AG04449 (cell line): ENCODE measurements at places on chromosomes 4 and X.

GRCh38 chr4:82247629-82248028 lies 126.2 kb downstream of the HNRNPD start:
- DNase-seq: no peak

DNA sequence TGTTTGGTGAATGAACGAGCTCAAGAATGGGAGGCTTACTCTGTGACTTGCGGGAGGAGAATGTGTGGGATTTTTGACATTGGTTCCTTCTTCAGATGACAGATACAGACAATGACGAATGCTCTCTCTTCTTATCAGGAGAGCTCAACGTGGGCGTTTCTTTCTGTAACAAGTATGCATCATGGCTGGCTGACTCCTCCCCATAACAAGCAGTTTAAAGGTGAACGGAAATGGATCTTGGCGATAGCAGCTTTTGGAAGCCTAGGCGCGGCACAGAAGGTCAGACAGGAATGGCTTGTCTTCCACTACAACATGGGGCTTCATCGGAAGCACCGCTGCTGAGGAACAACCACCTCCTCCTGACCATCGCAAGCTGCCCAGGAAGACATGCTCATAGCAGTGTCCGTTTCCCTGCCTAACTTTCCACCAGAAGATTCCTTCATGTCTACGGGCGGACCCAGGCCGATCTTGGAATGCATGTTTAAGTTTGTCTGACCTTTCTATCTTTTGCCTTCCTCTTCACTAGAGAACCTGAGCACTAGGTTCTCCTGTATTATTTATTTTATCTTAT lies 18.3 kb upstream of the ACSL1 start:
- no peak for DNase-seq

DNA sequence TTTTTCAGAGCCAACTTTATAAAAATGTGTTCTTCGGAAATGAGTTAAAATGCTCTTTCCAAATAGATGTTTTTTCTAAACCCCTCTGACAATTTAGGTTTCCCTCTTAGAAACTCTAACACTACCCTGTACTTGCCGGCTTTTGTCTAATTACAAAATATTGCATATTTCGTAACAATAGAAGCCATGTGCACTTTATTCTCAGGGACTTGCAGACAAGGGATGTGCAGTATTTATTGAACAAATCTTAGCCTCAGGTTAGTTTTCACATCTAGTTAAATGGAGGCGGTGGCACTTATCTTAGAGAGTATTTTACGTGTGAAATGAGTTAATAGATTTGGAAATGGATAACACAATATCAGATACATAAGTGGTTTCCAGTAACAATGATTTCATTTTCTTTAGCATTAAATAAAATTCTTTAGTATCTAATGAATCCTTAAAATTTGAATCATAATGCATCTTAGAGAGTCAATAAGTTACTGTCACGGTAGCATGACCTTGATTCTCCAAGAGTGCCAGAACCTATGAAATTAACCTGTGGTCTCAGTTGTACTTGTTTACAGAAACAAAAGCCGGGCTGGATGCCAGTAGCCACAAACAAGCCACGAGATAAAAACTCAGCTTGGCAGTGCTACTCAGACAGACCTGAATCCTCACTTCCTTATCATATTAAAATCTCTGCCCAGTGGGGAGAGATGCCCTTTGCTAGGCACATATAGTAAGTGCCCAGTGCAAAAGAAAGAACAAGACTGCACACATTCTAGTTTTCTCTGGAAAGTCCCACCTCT lies 772 bp upstream of the PABPC4L start:
- DNase-seq: no peak

GRCh38 chrX:1162119-1162916 lies 50.1 kb downstream of the CRLF2 start:
- DNase-seq: no peak

- DNase-seq: no peak
These were observed 36.4 kb upstream of the MAMLD1 start for GRCh38 chrX:150326541-150327247.

- DNase-seq: no peak
These were observed 44.5 kb downstream of the MAGEB16 start for GRCh38 chrX:35842674-35843073.

DNA sequence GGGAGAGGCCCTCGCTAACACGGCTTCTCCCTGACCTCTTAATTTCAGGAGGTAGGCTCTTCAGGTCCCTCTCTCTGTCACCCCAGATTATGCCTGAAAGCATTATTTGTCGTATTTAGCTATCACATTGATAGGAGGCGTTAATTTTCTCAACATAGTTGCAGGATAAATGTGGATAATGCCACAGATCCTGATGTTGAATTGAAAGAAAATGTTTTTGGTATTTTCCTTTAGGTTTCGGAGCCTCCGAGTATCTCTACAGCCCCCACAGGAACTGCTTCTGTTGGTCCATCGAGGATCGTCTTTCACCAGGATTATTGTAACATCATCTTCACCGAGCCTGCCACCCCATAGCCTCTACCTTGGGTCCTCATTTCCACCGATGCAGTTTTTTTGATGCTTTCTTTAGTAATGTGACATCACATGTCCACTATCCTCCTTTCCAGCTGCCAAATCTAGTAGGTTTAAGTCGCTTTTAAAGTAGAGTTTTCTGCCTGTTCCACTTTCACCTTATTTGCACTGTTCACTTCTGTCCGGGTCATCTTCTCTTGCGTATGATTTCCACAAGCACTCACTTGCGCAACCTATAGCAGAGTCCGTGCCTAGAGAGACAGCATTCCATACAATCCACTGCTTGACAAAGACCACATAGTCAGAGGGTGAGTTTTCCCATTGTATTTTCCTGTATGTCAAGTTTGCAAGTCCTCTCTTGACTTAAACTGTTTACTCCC lies 665 bp downstream of the TIGD2 start:
- peak; percentile 79 for DNase-seq

GRCh38 chr4:24489870-24490269 lies 94.5 kb downstream of the DHX15 start:
- DNase-seq: no peak

- no peak for DNase-seq
These were observed 596.6 kb downstream of the DMD start for GRCh38 chrX:32614707-32615106.

DNA sequence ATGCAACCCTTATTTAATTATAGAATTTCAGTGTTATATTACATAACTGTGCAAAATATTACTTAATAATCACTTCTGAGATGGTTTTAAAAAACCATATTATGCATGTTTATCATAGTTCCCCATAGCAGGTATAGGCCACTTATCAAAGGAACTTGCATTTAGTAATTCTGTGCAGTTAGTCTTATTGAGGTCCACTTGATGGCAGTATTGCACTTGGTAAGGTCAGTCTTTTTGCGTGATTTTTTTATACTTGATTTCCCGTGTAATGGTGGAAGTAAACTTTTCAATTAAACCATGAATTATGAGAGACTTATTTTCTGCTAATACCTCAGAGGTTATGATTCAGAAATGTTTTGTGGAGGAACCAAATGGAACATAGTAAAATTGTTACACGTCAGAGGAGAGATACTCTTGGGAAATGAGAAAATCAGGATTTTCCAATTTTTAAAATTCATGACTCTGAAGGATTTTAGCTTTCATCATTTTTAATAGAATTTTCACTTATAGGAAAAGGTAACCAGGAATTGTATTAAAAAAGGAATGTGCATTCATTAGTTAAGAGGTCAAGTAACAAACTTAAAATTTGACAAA lies 230.0 kb downstream of the CCSER1 start:
- DNase-seq: peak; percentile 14

DNA sequence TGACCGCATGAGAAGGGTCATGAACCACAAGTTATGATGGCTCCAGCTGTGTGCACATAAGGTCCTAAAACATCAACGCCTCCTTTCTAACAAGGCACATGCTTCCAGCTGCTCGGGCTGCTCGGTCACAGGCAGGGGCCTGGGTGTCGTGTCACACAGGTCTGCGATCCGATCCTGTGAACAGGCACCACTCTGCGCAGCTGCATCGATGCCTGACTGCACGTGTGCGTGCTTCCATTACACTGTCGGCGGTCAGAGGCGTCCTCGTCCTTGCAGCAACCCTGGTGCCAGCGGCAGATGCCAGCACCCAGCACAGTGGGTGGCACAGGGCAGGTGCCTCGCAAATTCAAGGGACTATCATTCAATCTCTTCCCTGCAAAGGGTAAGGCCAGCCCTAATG lies 23.9 kb downstream of the ZFYVE28 start:
- no peak for DNase-seq

DNA sequence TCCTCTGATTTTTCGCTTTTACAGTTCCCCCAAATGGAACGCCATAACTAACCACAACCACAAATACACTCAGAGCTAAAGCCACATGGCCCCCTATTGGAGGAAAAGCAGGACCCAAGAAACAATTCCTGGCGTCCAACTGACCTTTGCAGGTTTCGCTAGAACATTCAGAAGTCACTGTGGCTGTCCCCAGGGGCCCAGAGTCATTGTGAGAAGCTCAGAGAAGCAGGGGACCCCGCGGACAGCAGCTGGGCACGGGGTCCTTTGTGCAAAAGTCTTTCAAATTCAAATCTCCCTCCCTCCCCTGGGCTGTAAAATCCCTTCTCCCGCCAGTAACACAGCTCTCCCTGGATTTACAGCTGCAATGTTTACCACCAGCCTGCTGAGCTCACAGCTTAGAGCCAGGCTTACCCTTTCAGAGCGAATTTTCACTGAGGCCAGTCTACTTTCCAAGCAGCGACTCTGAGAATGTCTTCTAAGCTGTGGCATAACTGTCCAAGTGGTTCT lies 214.8 kb downstream of the CRLF2 start:
- DNase-seq: no peak

DNA sequence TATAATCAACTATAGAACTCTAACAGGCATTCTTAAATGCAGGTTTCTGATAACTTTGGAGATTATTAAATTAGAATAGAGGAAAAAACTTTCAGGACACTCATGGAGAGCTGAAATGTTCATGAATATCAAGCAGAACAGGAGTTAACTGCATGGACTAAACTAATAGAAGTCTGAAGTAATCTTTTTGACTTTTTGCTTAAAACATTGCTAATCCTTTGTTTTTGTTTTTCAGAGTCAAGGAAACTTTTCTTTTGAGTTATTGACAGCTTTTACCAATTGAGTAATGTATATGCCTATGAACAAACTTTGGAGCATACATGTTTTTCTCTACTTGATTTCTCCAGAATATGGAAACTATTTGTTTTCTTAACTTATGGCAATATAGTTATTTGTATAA lies 112.5 kb downstream of the EIF4E start:
- no peak for DNase-seq

DNA sequence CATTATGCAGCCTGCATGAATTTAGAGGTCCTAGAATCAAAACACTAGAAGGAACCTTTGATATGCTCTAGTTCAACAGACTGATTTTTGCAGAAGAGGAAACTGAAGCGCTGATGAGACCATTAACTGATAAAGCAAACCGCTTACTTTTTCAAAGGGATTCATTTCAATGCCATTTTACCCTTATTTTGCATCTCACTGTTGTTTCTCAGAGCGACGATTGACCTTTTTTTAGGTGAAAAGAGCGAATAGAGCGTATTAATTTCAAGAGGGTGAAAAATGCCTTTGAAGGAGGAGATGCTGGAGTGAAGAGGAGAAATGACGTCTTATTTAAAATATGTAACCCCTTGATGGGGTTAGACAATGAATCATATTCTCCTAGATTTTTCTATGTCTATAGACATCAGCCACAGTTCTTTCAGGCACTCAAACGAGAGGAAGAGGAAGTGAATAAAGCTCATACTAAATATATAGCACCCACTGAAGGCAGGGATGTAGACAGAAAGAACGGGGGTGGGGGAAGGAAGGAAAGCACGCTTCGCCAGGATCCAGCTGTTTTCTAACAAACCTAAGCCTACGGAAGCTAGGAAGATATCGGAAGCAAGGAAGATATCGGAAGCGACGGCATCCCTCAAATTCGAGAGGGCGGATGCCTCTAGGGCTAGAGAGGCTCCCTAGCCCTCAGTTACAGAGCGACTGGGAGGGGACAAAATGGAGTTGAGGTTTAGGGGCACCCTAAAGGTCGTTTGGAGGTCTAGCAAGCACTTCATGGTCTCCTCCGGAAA lies 848 bp downstream of the ACSL4 start:
- no peak for DNase-seq

DNA sequence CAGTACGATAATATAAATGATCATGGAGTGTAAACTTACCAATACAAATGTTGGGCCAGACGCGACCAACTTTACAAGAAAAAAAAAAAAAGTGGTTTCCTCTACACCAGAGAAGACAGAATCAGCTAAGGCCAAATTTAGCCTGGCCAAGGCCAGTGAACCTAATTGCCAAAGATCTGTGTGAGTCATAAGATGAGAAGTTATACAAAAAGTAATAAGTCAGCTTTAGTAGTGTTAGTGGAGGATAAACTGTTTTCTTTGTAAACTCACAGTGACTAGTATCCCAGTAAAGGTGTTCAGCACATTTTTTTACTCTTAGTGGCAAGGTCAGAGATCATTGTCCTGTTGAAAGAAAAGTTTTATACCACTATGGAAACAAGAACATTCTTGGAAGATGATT lies 531.4 kb upstream of the TECRL start:
- no peak for DNase-seq

- DNase-seq: no peak
These were observed 57.2 kb upstream of the BEX4 start for GRCh38 chrX:103157496-103158316.

DNA sequence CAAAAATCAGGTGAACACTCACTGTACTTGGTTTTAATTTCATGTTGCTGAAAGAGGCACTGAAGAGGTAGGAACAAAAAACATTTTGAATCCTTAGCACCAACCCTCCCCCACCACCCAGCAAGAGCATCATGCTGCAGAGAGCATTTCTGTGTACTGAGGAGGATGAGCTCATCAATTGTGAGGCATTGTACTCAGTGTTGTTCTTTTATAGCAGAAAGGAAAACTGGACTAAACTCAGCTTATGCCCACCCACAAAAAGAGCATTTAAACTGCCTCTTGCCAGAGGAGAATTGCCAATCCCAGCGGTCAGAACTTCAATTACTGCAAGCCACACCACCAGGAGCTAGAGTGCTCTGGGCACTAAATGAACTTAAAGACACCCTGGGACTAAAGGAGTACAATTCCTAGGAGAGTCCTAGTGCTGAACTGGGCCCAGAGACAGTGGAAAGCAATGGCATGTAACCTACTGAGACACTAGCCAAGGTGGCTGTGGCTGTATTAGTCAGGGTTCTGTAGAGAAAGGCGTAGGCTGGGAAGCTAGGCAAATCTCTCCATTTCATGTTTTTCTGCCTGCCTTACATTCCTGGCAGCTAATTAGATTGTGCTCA lies 280.7 kb upstream of the KLHL4 start:
- no peak for DNase-seq

GRCh38 chrX:43527801-43528200 lies 128.3 kb upstream of the MAOA start:
- no peak for DNase-seq

DNA sequence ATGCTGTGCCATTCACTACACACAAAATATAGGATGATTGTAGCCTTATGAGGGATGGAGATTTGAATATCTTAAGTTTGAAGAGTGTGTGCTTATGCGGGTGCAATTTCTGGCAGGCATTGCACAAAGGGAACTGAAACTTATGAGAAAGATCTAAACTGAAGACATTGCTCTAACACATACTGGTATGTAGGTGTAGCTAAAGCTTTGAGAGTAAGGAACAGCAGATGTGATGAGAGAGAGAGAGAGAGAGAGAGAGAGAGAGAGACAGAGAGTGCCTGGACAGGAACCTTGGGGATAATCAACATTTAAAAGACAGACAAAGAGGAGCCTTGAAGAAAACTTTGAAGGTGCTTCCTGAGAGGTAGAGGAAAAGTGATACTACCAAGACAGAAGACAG lies 379.7 kb downstream of the SPRY1 start:
- no peak for DNase-seq

GRCh38 chrX:30224536-30224935 lies 5.9 kb upstream of the MAGEB3 start:
- DNase-seq: no peak
